CD4-positive, alpha-beta T cell treated with Interferon alpha-2 for 1 hour (primary cell): ENCODE measurements at places on chromosomes 16 and 17.
A peak's percentile ranks its signal among the peaks of the same experiment; 100 is the strongest.

- peak; percentile 69 for DNase-seq
Observed at GRCh38 chr17:77382356-77382911, 241.7 kb downstream of the SEC14L1 start.

GRCh38 chr16:70250748-70251628, 752 bp downstream of the EXOSC6 start:
- DNase-seq = no peak

DNA sequence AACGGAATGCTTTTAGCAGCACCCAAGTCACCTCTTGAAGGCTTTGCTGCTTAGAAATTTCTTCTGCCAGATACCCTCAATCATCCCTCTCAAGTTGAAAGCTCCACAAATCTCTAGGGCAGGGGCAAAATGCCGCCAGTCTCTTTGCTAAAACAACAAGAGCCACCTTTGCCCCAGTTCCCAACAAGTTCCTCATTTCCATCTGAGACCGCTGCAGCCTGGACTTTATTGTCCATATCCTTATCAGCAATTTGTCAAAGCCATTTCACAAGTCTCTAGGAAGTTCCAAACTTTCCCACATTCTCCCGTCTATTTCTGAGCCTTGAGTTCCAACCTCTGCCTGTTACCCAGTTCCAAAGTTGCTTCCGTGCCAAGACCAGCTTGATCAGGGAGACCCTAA, 27.4 kb downstream of the TMC6 start:
- DNase-seq = no peak

DNA sequence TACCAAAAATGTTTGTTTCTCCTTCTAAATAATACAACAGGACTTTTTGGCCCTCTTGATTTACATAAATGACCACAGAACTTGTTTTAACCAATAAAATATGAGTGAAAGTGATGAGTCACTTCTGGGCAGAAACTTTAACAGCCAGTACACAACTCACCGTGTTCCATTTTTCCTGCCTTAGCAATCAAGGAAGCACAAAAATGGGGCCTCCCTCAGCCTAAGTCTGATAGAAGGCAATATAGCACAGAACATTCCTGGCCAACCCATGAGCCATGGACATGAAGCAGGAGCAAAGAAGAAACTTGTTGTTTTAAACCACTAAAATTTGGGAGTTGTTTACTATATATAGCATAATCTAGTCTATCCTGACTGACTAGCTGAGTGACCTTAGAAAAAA, 61.1 kb upstream of the MTMR4 start:
- no peak for DNase-seq

DNA sequence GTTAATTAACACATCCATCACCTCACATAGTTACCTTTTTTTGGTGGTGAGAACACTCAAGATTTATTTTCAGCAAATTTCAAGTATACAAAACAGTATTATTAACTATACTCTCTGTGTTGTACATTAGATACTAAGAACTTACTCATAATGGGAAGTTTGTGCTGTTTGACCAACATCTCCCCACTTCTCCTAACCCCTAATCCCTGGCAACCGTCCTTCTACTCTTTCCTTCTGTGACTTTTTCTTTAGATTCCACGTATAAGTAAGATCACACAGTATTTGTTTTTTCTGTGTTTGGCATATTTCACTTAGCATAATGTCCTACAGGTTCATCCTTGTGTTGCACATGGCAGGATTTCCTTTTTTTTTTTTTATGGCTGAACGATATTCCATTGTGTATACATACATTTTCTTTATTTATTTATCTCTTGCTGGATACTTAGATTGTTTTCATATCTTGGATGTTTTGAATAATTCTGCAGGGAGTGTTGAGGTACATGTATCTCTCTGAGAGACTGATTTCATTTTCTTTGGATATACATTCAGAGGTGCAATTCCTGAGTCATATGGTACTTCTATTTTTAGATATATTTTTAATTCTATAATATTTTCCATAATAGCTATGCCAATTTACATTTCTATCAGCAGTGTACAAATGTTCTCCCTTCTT, 19.0 kb downstream of the PPM1D start:
- DNase-seq = no peak

GRCh38 chr16:4578961-4579530, 22.9 kb downstream of the C16orf96 start:
- DNase-seq = no peak

DNA sequence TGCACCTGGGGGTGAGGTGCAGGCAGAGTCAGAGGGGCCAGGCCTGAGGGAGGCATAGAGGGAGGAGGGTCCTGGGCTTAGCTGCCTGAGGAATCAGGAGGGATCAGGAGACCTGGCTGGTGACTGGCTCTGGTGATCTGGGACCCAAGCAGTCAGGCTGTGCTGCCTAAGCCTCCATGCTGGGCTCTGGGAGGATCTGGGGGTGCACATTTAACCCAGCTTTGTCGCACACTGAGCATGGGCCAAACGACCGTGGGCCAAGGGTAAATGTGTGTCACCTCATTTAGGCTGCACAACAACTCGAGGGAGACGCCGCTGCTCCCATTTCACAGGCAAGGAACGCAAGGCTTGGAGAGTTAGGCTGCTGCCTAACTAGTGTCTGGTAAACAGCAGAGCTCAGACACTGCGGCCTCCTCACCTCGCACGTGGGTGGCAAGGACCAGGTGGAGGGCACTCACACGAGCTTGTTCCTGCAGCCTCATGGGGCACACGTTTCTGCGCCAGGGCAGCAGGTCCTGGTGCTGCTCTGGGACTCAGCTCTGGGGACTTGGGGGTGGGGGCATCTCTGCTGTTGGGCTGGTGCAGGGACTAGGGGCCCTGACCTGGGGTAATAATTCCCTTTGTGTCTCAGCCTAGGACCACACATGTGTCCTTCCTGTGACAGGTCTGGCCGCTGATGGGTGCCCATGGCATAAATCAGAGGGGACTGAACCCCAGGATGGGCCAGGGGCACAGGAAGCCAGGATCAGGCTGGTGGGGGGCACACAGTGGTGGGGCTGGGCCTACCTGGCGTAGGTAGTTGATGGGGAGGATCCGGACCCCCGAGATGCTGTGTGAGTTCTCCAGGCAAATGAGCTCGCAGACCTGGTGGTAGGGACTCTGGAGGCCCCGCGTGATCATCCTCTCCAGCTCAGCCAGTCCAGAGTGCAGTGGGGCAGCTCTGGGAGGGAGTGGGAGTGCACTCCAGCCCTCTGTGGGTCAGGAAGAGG, 18.7 kb downstream of the TMEM235 start:
- no peak for DNase-seq

- DNase-seq = no peak
Observed at GRCh38 chr16:55052741-55053415, 122.2 kb downstream of the IRX5 start.

DNA sequence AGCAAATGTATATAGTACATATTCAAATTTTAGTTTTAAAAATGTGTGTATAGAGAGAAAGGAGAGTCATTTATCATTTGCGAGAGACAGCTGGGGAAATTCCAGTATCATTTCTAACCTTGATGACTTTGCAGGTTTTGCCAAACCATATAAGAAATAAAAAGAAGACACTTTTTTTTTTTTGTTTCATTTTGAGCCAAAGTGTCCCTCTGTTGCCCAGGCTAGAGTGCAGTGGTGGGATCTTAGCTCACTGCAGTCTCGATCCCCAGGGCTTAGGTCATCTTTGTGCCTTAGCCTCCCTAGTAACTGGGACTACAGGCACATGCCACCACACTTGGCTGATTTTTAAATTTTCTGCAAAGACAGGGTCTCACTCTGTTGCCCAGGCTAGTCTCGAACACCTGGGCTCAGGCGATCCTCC, 38.4 kb upstream of the VWA3A start:
- DNase-seq = no peak

- no peak for DNase-seq
Observed at GRCh38 chr16:83946154-83946780, 6.8 kb upstream of the OSGIN1 start.

GRCh38 chr17:7307686-7308624, 527 bp downstream of the EIF5A start:
- DNase-seq = peak; percentile 55

- peak; percentile 27 for DNase-seq
Observed at GRCh38 chr17:56679115-56679776, 85.7 kb downstream of the NOG start.

DNA sequence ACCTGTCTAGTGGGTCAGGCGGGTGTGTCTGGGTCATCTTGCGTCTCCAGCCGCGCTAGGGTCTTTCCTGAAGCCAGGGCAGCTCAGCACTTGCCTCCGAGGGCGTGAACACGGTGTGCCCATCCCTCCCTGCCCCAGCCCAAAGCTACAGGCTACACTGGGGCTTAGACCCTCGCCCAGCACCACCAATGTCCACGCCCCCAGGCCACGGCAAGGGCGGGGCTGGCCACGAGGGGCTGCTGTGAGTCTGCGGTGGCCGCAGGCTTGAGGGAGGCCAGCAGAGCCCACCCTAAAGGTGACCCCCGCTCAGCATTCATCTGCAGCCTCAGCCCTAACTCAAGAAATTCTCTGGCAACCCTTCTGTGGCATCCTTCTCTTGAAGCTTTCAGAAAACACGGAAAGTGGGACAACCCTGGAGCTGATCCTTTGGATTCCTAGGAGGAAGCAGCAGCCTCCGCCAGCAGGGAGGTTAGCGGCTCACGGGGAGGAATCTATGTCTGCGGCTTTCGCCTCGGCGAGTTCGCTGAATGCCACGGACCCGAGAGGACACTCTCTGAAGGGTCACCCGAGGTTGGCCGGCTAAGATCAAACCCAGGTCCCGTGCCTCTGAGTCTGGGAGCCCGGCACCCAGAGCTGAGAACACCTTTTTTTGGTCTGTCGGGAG, 41.7 kb downstream of the TIMM22 start:
- no peak for DNase-seq

DNA sequence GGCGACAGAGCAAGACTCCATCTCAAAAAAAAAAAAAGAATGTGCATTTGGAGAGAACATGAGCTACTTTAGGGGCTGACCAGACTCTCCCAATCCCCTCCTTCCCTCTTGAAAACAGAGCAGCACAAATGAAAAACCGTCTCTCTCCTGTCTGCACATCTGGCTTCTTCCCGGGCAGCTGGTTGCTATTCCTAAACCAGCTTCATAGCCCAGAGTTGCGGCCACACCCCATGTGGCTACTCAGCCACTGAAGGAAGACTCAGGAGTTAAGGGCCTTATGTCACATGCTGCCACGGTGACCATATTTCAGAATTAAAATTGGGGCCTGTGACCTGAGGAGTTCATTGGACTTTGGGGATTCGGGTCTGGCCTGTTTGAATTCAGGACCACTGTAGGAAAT, 48.3 kb downstream of the KATNIP start:
- DNase-seq = no peak

DNA sequence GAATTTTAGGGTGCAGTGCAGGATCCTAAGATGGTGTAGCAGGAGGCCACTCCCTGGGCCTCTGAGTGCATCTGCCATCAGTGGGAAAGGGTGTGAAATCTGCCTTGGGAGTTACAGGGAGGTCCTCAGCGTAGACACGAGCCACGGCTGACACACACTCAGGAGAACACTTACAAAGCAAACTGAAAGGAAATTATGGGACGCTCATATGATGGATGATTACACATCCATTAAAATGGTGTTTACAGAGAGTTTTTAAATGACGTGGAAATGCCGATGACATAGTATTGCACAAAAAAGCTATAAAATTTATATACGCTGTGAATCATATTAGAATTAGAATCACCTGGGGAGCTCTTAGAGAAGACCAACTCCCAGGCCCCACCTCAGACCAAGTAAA, 175.2 kb downstream of the CCDC182 start:
- no peak for DNase-seq

DNA sequence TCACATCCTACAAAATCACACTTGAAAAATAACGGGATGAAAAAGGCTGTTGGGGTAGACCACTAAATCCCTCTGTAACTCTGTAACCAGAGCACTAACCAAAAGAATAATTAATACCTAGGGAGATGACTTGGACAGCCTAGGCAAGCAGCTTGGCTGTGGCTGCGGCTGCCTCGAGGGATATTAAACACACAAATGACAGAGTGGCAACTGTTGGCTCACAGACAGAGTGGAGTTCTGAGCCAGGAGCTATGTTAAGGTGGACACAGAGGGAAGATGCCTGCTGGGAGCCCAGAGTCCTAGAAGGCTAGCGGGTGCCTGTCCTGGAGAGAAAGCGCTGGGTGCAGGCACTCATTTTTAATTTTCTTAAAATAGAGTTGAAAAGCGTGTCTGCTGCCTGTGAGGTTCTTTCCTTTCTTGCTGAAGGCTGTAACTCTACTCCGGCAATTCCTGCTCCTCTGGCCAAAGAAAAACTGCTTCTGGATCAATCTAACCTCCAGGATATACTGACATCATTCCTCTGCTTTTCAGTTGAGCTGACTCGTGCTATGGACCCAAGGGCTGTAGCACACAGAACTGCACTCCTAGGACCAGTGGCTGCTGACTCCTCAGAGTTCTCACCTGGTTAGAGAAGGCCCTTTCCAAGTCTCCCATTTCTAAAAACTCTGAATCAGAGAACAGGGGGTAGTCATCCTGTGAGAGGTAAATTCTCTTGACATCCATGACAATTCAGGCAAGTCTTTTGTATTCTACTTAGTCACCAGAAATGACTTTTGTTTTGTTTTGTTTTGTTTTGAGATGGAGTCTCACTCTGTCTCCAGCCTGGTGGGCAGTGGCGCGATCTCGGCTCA, 147.9 kb downstream of the STX8 start:
- no peak for DNase-seq

GRCh38 chr16:15721018-15721417, 71.0 kb downstream of the NDE1 start:
- no peak for DNase-seq

GRCh38 chr17:73103641-73104335, 11.3 kb upstream of the SLC39A11 start:
- no peak for DNase-seq

DNA sequence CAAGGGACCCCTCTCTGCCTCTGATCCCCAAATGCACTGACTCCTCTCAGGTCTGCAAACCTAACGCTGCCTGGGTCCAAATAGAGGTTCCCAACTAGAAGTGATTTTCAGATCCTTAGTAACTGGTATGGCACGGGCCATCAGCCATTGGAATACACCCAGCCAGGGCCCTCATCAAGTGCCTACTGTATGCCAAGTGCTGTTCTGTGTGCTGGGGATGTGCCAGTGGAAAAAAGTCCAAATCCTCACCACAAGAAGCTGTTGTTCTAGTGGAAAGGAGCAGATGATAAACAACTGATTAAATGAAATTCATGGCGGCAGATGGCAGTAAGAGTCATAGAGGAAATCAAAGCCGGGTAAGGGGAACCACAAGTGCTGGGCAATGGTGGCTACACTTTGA, 57.2 kb upstream of the MED9 start:
- DNase-seq = no peak

DNA sequence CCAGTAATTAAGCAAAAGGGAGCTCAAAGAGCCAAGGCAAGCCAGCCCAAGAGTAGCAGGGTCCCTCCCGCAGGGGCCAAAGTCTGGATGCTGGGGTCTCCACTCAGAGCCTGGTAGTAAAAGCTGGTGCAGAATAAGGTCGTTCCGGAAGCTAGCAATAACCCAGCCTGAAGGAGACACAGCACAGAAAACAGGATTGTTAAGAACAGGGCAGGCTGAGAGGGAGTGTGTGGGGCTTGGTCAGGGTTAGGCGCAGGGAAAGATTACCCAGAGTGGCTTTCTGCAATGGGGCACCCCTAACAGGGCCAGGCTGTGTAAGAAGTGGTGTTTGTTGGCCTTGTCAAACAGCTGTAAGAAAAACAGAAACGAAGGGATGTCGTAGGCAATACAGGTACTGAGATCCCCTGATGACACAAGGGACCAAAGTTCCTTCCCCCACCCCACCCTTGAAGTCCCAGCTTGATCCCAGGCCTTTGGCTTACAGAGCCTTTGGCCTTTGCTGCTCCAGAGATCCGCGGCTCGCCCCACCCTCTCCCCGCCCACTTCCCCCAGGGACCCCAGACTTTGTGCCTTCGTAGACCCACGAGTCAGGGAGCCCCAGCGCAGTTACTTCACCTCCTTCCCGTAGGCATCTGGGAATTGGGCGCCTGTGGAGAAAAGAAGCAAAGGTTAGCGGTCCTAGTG, 712 bp downstream of the TMEM256 start:
- DNase-seq = peak; percentile 23

- no peak for DNase-seq
Observed at GRCh38 chr17:50279181-50279526, 4.9 kb downstream of the TMEM92 start.
